ENCODE measurements at places on chromosomes 12 and 14.

- DNase-seq = no peak
Observed at GRCh38 chr14:80862541-80862940, 79.0 kb downstream of the CEP128 start.

DNA sequence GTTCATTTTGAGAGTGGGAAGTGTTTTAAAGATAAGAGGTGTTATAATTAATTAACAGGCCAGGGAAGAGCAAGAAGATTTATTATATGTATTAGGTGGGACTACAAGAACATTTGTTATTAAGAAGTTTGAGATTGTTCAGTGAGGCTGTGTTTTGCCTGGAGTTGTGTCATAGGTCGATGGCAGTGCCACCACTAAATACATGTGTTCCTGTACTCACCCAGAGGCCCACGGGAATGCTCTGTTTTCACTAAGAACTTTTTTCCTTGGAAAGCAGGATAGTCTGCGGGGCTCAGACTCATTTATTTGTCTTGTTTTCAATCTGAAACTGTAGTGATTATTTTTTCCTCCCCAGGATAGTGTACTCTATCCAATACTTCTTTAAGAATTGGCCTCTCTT lies 10.1 kb downstream of the IRAK3 start:
- DNase-seq = no peak

GRCh38 chr12:91975891-91976290 lies 169.8 kb downstream of the BTG1 start:
- no peak for DNase-seq

DNA sequence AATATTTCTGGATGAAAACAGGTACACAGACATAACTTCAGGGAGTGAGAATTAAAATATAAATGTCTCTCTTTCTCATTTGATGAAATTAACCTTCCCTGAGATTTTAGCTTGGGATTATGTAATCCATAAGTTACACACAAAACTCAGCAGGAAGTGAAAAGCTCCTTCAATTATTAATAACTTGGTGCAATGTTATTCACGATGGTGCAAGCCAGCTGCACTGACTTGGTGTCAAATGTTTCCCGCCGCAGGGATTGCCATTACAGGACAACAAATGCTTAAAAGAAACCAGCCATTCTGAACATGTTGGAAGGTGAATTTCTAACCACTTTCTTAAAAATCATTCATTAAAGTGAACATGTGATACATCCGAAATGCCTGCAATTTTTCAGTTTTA lies 250.4 kb downstream of the FOXN3 start:
- DNase-seq = no peak

- no peak for DNase-seq
Observed at GRCh38 chr12:106189341-106189740, 50.6 kb upstream of the NUAK1 start.

- DNase-seq = no peak
Observed at GRCh38 chr12:19194963-19195362, 65.4 kb downstream of the PLEKHA5 start.

DNA sequence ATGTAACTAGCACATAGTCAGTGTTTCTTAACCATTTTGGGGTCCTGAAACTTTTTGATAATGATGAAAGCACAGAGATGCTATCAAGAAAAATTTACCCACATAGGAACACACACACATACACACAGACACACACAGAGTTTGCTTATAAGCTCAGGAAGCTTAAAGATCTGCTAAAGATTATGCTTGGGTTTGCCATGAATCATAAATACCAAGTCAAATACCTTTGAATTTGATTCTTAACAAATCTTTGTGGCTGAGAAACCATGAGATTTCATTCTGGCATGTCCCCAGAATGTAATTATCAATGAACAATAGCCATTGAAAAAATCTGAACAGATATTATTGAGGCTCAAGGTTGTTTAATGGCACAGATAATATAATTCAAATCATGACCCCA lies 89.2 kb downstream of the NTS start:
- no peak for DNase-seq

DNA sequence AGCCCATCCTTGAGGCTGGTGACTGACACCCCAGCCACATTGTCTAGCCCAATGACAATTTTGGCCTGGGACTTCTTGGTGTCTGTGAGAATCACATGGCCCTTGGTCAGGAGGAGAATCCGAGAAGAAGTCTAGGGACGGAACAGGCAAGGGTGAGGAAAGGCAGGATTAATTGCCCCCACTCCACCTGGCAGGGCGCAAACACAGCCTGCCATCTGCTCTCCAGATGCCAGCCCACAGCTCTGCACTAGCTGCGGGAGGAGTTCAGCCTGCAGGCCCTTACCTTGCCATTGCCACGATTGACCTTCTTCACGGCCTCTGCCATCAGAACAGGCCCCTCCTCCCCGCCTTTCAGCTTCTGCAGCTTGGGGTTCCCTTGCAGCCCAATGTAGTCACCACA lies 13.1 kb upstream of the TAC3 start:
- no peak for DNase-seq
